Bone marrow (tissue), 2 donors: ENCODE measurements at places on chromosomes 1 and 21.

GRCh38 chr21:40073642-40074041 is 206.4 kb downstream of the PCP4 start:
- no peak for DNase-seq

DNA sequence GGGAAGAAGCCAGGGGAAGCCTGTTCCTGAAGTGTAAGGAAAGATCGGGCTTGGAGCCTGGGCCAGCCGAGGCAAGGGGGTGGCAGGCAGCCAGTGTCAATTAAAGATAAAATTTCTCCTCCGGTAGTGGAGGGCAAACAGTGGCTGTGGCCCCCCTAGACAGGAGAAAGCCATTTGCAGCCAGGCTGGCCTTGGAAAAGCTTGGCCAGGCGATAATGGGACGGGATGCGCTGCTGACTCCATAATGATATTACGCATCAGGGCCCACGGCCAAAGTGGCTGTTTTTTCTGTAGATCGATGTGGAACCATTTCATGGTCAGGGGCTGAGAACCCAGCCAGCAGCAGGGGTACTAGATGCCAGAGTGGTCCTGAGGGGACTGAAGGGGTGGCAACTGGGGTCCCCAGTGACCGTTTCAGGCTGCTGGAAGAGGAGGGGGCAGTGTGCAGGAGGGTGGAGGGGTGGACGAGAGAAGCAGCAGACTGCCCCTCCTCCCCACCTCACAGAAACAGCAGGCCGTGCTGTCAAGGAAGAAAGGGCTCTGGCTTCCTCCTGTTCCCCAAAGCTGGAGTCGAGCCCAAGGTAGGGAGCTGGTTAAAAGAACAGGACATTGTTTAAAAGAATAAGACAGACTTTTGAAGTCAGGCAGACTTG is 25.2 kb downstream of the KCNC4 start:
- DNase-seq, result no peak

DNA sequence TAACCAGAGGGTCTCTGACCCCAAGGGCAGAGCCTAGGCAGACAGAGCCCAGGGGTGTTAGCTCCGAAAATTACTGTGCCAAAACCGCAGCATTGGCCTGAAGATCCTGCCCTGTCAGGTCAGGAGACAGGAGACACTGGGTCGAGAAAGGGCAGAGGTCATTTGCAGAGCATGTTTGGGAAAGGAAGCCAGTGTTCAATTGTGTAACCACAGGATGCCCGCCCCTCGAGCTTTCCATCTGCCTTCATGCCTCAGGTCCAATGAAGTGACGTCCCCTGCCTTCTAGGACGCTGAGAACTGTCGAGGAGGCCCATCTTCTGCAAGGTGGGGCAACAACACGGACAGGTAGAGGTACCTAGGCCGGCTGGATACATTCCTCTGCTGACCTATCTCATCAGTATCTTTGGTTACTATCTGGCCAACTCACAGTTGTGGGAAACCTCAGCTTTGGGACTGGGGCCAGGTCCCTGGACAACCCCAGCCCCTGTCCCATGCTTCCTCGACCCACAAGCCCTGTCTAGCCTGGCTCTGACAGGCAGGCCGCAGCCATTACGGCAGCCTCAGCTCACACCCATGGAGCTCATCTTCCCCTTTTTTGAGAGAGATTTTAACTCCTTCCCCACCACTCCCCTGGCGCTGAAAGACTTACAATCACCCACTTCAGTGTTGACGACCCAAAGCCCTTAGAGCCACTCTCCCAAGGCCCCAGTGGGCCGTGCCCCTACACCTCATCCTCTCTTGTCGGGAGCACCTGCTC is 1.3 kb downstream of the ARL8A start:
- peak; percentile 49 for DNase-seq

DNA sequence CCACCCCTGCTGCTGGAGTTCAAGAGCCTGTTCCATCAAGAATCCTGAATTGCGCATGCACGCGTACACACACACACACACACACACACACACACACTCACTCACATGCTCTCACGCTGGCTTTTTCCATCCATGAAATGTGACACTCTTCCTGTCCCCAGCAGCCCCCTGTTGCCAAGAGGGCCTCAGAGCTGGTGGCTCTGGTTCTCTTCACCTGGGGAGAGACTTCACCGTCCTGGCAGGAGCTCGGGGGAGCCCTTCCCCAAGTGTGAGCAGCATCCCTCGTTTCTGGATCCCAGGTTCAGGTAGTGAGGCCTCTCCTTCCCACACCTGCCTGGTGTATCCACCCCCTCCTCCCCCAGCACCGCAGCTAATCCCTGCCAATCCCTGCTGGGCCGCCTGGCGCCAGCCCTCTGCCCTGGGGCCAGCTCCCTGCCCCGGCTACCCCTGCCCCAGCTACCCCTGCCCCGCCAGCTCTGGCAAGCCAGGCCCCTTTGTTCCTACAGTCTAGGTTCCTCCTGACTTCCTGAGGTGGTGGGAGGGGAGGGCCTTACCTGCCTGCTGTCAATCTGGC is 9.9 kb downstream of the PLOD1 start:
- no peak for DNase-seq

DNA sequence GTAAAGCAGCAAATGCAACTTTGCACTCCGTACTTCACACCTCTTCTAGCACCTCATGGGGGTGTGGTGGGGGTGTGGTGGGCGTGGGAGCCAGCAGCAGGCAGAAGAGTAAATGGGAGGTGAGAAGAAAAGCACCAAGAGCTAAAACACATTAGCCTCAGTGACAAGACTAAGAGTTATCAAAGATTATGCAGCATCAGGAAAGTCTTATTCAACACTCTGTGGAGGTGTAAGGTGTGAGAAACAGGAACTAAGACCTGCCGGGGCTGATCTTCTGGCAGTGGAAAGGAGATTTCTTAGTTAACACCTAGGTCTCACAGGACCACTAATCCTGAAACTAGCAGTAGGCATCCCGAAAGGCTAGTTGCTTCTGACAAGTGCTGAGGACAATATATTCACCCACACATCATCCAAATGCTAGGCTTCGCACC is 9.9 kb downstream of the TGFBR3 start:
- DNase-seq, result no peak

DNA sequence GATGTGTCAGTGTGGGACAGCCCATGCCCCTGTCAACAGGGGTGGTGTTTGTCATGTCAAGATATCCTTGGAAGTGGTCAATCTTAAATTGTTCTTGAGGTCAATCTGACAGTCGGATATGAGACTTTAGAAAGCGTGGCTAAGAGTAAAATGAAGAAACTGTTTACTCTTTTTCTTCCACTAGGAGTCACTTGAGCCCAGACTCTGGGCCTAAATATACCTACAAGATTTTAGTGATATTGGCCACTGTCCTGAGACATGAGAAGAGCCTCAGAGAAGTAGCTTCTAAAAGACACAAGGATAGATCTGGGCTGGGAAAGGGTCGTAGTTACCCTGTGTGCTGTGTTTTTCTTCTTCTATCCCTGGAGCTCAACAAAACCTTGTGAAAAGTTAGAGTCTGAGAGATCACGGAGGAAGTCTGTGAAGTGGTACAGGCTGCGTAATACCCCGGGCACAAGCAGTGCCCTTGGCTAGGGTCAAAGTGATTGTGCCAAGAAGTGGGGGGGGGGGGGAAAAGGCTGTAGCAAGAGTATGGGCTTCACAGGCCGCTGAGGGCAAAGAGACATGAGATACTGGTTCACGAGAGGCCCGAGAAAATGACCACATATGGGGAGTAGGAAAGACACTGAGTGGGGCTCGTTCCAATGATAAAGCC is 355.2 kb upstream of the GREM2 start:
- DNase-seq, result no peak

DNA sequence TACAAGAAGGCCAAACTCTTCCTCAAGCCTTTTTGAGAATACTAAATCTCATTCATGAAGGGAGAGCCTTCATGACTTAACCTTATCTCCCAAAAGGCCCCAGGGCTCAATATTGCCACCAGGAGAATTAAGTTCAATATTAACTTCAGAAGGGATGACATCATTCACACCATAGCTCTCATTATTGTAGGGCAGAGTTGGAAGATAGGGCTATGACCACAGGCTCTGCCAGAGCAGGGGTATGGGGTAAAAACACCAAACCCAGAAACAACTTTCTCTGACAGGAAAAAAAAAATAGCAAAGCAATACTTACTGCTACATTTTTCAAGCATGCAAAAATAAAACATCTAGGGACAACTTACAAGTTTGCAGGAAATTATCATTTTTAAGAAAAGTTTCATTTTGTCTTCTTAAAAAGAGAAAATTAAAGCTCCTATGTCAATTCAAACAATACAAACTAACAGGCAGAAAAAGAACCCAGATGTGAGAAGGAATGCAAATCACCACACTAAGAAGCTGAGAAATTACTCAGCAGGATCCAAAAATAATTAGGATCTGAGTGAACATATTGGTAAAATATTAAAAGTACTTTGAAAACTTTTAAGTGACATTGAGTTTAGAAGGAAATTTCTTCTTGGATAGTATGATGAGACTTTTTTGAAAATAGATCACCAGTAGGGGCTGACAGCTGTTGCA is 1156.5 kb downstream of the NCAM2 start:
- DNase-seq, result no peak

DNA sequence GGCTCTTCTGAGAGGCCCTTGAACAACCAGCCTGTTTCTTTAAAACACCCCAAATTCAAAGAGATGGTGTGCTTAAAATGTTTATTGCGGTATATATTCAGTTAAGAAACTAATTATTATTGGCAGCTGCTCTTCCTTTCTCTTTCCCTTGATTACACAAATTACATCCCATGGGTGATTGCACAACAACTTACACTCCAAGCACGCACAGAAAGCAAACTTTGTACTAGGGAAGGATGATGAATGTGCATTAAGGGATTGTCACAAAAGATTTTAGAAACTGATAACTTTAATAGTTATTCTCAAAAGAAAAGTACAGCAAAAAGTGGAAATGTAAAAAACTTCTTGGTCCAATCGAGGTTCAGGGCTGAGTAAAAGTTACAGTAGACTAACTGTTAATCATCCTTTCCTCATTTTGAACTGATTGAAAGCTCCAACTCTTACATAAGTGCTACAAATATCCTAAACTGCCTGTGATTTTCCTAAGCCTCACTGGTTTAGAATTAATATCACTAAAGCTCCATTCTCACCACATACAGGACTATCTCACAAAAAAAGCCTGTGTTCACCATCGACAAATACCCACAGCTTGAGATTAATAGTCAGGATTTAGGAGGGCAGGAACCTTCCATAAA is 153.4 kb downstream of the TTLL7 start:
- no peak for DNase-seq

DNA sequence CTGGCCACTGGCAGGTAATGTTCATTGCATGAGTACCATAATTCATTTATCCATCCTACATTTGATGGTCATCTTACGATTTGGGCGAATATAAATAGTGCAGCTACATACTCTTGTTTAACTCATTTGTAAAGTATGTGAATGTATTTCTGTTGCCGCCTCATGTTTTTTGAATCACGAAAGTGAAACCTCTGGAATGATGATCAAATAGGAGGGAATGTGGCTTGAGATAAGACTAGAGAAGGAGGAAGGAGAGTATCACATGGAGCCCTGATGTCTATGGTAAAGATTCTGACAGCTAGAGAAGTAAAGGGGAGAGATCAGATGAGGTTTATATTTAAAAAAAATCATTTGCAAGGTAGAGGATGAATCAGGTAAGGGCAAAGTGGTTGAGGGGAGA is 8.0 kb downstream of the MRPS14 start:
- no peak for DNase-seq

- DNase-seq, result no peak
Measured at GRCh38 chr1:40976952-40977690, 2.4 kb upstream of the CTPS1 start.

- DNase-seq, result no peak
Measured at GRCh38 chr1:16183765-16184556, 28.1 kb upstream of the EPHA2 start.

- no peak for DNase-seq
Measured at GRCh38 chr1:31410871-31411270, 2.1 kb upstream of the SERINC2 start.

DNA sequence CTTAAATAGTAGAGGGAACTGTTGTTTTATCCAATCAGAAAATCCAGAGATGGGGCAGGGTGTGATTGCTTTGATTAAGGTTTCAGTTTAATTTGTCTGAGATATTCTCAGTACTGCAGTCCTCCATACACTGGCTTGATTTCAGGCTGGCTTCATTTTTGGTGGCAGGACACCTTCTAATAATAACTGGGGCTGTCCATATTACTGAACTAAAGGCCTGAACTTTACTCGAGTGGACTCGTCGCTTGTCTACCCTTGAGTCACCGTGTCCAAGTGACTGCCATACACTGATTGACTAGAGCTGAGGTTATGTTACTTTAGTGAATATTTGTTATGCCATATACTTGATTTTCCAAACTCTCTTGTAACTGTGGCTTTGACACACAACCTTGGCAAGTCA is 228.8 kb downstream of the DNAH14 start:
- no peak for DNase-seq

DNA sequence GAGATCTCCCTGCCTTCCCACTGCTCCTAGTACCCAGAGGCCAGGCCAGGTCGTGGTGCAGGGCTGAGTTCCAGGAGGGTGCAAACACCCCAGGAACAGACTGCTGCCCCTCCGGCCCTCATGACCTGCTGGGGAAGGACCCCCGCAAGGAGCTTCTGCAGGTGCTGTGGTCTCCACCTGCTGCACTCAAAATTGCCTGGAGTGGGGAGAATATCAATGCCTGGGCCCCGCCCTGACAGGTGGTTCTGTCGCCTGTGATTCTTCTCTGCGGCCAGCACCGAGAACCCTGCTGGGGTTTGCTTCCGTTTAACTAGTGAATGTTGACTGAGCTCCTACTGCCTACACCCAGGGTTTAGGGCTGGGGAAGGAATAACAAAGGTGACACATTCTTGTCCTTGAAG is 2.1 kb upstream of the TFF3 start:
- no peak for DNase-seq

DNA sequence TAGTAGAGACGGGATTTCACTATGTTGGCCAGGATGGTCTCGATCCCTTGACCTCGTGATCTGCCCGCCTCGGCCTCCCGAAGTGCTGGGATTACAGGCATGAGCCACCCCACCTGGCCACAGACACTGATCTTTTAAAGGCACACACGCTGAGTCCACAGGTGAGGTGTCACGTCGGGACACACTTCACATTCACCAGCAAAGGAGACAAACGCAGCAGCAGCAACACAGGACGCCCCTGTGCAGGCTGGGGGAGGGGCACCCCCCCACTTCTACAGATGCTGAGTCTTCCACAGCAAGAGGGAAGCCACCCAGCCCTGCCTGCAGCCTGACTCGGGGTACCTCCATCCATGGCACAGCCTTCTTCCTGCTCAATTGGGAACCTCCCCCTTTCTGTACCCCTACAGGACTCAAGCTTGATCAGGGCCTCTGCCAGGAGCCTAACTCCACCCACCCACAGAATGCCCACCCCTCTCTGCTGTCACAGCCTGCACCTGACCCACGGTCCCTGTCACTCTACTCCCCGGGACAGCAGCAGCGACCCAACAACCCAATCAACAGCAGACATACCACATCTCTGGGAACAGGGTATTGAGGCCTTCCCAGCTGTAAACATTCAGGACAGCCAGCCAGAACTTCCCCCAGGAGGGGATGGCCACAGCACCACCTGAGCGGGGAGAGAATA is 9.5 kb downstream of the LSS start:
- DNase-seq, result no peak

DNA sequence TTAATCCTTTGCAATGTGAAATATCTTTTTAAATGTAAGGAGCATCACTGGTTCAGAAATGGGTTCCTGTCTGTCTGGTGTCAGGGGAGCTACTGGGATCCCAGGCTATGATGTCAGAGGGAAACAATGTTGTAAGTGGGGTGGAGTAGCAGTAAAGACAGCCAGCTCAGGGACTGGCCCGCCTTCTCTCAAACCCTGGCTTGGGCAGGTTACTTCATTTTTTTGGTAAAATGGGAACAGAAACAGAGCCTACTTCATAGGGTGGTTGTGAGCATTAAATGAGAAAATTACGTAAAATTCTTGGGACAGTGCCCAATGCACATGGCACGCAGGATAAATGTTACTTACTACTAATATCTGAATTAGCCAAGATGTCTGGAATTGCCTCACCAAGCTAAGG is 30.7 kb upstream of the IL20 start:
- no peak for DNase-seq
